ENCODE measurements at places on chromosomes 3 and 15.
A peak's percentile ranks its signal among the peaks of the same experiment; 100 is the strongest.

- no peak for DNase-seq
These were observed 520.3 kb downstream of the EDEM1 start for GRCh38 chr3:5707794-5708193.

- no peak for DNase-seq
These were observed 63.3 kb upstream of the CORO2B start for GRCh38 chr15:68515371-68516095.

DNA sequence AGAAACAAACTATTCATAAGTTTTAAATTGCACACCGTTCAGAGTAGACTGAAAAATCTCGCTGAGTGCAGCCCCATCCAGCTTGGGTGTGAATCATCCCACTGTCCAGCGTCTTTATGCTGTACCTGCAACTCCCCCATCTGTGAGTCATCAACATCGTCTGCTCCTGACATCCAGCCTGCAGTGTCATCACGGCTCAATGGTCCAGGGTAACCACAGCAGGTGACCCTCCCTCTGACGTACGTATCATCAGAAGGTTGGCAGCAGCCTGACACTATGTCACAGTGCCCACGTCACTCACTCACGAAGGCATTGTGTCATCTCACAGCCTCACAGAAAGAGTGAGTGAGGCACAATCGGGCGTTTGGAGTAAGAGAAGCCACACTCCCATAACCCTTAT, 65.2 kb downstream of the TPRA1 start:
- DNase-seq = peak; percentile 71

GRCh38 chr3:13281507-13282357, 138.4 kb downstream of the NUP210 start:
- DNase-seq = no peak

DNA sequence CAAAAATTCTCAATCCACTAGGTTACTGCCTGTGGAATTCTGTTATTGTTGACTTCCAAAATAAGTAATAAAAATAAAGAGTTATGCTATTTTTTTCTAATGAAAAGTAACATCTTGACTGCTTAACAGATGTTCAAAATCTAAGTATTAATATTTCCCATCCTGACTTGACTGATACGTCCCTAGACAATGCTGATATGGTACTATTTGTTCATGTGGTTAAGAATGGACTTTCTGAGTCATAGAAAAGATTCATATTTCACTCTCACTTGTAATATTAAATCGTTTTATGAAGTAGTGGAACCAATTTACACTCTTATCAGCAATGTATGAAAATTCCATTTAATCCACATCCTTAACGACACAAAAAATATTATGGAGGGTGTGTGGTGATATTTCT, 104.8 kb upstream of the PLSCR5 start:
- DNase-seq = peak; percentile 6

DNA sequence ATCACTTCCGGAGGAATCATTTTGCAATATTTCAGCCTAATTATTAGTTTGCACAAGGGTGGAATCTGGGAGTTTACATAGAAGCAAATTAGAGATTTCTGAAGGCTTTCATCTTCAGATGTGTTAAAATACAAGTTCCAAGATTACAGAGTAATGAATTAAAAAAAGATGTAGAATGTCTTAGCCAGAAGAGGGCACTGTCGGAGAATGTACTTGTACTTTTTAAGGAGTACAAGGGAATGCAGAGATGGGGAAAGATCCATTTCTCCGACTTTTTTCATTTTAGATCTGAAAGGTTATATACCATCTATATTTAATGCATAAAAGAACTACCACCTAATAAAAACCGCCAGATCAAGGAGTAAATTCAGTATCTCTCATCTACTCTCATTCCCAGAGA, 43.1 kb upstream of the WDR5B start:
- DNase-seq = peak; percentile 69

GRCh38 chr3:173396191-173397041, 1.1 kb upstream of the NLGN1 start:
- no peak for DNase-seq

DNA sequence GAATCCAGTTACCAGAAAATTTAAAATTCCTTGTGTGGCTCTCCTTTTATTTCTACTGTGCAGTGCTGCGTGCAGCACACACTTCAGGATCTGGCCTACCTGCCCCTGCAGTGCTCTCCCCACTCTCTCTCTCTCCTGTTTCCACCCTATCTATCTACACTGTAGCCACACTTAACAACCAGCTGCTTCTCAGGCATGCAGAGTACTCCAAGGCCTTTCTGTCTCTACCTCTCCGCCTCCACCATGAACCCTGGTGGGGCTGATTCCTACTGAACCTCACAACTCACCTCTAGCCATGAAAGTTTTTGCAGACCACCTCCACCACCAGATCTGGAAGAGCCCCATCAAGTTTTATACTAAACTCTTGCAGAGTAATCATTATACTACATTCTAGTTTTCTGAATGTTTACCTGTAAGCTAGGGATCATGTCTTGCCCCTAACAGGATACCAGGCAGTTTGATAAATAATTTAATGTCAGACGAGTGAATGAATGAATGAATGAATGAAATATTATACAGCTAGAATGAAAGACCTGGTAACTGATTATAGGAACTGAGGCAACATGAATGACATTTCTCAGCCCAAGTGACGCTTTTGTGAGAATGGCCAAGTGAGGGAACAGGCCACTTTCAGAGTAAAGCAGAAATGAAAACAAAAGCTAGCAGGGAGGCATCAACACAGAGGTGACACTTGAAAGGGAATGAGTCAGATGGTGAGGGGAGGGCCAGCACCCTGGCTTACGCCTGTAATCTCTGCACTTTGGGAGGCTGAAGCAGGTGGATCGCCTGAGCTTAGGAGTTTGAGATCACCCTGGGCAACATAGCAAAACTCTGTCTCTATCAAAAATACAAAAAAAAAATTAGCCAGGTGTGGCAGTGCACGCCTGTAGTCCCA, 363.5 kb downstream of the FOXP1 start:
- no peak for DNase-seq

DNA sequence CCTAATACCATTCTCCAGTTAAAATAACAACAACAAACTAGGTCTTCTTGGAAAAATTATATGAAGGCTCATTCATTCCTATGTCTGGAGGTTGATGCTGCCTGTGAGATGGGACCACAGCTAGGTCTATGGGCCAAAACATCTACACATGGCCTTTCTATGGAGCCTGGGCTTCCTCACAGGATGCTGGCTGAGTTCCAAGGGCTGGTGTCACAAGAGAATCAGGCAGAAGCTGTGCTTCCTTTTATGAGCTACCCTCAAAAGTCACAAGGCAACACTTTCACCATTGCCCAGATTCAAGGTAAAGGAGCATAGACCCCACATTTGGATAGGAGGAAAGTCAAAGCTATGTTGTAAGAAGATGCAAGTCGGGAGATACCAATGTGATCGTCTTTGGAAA, 4.6 kb upstream of the RTP2 start:
- no peak for DNase-seq
